HepG2 (cell line): ENCODE measurements at places on chromosomes 3 and 15. TPM values are rescaled to one million over a fixed set of nuclear protein-coding genes. Genes with fewer than 3 reads are reported as not detected.

The ATP13A5 gene
- not detected in 2 replicates for total RNA-seq

The RTP1 gene
- total RNA-seq, result not detected in 2 replicates

- no peak for DNase-seq
Measured at GRCh38 chr3:62940771-62941563, 65.8 kb upstream of the CADPS start.

- DNase-seq, result no peak
Measured at GRCh38 chr3:70992562-70993204, 590.8 kb downstream of the FOXP1 start.

DNA sequence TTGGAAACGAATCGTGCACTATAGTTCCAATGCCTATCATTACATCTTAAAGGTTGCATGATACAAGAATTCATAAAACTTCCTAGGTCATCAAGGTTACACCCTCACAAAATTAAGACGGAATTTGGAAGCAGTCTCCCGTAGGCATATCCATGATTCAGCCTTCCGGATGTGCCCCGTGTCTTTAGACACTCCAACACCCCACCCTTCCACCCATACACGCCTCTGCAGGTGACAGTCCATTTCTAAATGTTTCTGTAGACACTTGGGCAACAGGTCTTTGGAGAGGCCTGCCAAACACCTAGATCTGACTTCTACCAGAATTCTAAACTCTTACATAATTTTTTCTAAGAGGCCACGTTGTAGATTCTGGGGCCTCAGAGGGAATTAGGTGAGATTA, 49.8 kb downstream of the LDHAL6B start:
- DNase-seq, result no peak

DNA sequence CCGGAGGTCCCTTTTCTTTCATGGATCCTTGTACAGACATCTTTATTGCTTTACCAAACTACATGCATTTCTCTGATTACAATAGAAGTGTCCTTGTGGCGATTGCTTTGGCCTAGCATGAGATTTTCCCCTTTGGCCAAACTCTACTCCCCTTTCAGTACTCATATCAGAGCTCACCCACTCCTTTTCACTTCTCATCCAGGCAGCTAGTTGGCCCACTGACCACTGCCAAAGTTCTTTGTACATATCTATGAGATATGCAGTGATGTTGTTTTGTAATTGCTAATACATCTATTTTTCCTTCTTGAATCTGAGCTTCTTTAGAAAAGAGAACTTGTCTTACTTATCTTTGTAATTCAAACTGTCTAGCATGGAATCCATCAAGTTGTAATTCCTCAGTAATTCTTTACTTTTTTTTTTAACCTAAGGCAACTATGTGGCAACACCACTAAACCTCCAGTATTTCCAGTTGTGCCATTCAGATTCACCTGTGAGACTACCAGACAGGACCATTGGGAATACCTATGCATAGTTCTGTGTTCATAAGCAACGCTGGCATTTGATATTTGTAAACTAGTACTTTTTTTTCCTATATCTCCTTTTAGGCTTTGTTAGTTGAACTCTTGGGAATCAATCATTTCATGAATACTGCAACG, 39.2 kb downstream of the AADACL2 start:
- no peak for DNase-seq

- DNase-seq, result no peak
Measured at GRCh38 chr15:100125401-100126191, 216.2 kb downstream of the ADAMTS17 start.

DNA sequence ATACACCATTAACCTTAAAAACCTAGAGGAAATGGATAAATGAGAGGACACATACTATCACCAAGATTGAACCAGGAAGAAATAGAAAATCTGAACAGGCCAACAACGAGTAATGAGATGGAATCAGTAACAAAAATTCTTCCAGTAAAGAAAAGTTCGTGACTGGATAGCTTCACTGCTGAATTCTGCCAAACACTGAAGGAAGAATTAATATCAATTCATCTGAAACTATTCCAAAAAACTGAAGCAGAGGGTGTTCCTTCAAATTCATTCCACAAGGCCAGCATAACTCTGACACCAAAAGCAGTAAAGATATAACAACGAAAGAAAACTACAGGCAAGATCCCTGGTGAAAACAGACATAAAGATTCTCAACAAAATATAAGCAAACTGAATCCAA, 195.8 kb upstream of the GPR149 start:
- no peak for DNase-seq

GRCh38 chr3:50612970-50613846, 1.6 kb upstream of the CISH start:
- no peak for DNase-seq

- no peak for DNase-seq
Measured at GRCh38 chr3:71035886-71036285, 547.6 kb downstream of the FOXP1 start.

DNA sequence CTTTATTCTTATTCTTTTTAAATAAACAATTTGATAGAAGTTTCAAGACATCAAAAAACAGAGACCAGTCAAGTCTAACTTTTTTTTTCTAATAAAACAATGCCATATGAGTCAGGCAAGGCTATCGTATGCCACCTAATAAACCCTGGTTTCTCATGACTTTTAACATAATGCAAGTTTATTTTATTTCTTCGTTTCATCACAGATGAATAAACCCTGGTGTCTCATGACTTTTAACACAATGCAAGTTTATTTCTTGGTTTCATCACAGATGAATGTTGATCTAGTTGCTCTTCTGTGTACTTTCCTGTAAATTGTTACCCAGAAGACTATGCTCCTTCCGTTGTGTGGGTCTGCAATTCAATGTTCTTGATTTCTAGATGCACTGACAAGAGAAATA, 905.4 kb downstream of the ROBO2 start:
- no peak for DNase-seq

DNA sequence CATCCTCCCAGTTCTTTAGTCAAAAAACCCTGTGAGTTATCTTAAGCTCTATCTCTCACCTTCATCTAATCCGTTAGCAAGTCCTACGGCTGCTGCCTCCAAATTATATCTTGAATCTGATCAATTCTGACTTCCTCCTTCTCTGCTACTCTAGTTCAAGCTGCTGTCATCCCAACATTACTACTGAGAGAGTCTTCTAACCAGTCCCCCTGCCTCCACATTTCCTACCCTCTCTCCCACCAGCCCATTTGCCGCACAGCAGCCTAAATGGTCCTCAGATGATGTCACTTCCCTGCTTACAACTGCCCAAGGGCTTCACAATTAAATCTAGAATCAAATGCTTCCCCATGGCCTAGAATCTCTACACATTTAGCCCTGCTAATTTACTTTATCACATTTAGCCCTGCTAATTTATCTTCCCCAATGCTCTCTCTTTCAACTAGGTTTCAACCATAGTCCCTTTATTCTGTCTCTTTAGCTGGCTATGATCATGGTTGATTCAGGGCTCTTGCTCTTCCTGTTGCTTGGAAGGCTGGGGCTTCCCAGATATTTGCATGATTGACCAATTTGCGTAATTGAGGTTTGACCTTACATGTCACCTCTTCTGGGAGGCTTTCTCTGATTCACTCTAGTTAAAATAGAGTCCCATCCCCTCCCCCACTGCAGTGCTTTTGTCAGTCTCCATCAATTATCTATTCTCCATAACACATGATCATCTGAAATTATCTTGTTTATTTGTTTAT, 11.0 kb upstream of the ARL14 start:
- no peak for DNase-seq

- DNase-seq, result no peak
Measured at GRCh38 chr15:78084449-78084750, 6.9 kb upstream of the TBC1D2B start.
